Lung (tissue), 17 donors: ENCODE measurements at places on chromosomes 13 and 19. TPM values are rescaled to one million over a fixed set of nuclear protein-coding genes. Genes with fewer than 3 reads are reported as not detected.

DIRAS1 gene
- polyA plus RNA-seq: 0.42 TPM

GRCh38 chr19:15673176-15673654 is 328 bp downstream of the CYP4F12 start:
- H3K27me3 ChIP-seq: no peaks in the 10 kb centered on the region
- no peak overlapping the region for H3K27ac ChIP-seq
- H3K36me3 ChIP-seq: no peaks in the 10 kb centered on the region
- peaks cover 6% of the 10 kb centered on the region for H3K4me1 ChIP-seq

- no peaks in the 10 kb centered on the region for H3K27me3 ChIP-seq
- no peak overlapping the region for H3K27ac ChIP-seq
- H3K36me3 ChIP-seq: no peaks in the 10 kb centered on the region
- DNase-seq: no peak
Measured at GRCh38 chr19:33770107-33770506, 26.6 kb upstream of the KCTD15 start.

GRCh38 chr13:109646423-109646822 is 140.0 kb downstream of the IRS2 start:
- no peaks in the 10 kb centered on the region for H3K4me1 ChIP-seq
- H3K27ac ChIP-seq: no peak overlapping the region
- no peak overlapping the region for H3K4me3 ChIP-seq
- no peaks in the 10 kb centered on the region for H3K27me3 ChIP-seq

DNA sequence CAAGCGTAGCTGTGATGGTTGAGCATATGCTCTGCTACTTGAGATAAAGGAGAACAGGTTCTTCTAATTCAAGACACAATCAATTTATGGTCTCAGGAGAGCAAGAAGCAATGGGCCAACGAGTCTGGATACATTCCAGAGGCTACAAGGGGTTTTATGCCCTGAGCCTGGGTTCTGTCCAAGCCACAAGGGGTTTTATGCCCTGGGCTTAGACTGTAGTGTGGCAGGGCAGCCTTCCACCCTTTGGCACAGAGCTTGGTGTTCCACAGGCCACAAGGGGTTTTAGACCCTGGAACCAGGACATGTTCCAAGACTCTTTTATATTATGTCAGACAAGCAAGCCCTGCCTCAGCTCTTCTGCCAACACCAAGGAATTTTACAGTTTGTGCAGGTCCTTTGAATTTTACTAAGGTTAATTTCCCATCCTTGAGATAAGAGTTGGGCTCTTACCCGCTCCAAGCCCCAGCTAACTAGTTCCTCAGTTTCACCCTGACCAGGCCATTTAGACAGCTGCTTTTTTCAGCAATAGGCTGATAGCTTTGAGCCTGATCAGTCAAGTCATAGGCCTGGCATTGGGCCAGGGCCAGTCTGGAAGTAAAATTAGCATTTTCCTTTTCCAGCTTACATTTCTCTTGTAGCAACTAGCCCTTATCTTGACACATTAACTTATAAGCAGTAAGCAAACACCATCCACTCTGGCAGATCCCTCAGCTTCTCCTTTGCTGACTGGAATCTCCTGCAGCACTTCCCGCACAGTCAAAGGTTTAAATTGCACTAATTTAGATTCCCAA is 95.0 kb downstream of the ZNF737 start:
- H3K27ac ChIP-seq: no peak overlapping the region
- peak; percentile 89 for DNase-seq
- H3K36me3 ChIP-seq: no peaks in the 10 kb centered on the region
- H3K4me3 ChIP-seq: no peak overlapping the region
- H3K4me1 ChIP-seq: no peaks in the 10 kb centered on the region

DNA sequence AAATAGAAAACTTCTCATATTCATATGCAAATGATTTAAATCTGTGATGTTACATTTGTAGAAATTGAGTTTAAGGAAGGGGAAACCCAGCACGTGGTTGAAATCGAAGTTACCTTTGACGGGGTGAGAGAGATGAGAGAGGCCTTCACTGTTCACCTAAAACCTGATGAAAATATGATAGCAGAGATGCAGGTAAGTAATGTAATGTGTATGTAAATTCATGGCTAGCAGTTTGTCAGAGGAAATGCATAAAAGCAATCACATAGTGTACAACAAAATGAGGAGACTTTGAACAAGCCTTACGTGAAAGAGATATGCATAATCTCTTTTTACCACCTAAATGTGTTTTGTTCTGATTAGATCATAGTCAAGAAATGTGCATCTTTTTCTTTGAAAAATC is 134.6 kb downstream of the STOML3 start:
- H3K36me3 ChIP-seq: no peaks in the 10 kb centered on the region
- H3K4me1 ChIP-seq: no peaks in the 10 kb centered on the region
- DNase-seq: no peak
- no peak overlapping the region for H3K4me3 ChIP-seq
